ENCODE measurements at places on chromosomes 16 and 17. TPM values are rescaled to one million over a fixed set of nuclear protein-coding genes. Genes with fewer than 3 reads are reported as not detected.

- no peaks in the 10 kb centered on the region for H3K4me1 ChIP-seq
- no peak overlapping the region for H3K27ac ChIP-seq
- H3K4me3 ChIP-seq, result no peak overlapping the region
- peaks cover 7% of the 10 kb centered on the region for H3K27me3 ChIP-seq
- no peak for DNase-seq
- H3K36me3 ChIP-seq, result no peaks in the 10 kb centered on the region
Measured at GRCh38 chr16:55044201-55044975, 113.7 kb downstream of the IRX5 start.

KRT25 gene
- not detected for total RNA-seq

DNA sequence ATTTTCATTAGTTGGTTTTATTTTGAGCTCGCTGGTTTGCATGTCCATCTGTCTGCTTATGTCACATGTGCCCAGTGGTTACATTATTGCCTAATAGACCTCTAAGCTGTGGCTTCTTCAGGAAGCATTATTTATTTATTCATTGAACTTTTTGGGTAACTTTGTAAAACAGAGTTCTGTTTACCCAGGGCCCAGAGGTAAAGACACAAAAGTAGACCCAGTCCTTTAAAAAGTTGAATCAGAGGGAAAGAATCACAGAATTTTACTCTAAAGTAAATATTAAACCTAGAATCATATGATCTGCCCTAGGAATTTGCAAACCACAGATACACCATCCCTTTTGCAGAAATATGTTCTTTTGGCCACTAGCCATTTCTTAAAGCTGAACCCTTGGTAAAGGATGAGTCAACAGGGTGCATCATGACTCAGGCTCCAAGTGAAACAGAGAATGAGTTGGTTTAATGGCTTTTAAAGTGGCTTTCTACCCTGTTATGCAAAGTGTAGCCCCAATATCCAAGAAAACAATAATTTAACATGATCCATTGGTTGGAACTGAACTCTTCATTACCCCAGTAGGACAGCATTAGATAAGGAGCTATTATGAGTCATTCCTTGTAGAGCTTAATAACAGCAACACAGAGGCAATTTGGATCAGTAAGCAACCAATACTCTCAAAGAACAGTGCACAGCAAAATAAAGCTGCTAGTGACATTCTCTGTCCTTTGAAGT is 236.3 kb downstream of the KCNJ2 start:
- peaks cover 10% of the 10 kb centered on the region for H3K4me1 ChIP-seq
- peak; percentile 78 for DNase-seq
- no peak overlapping the region for H3K4me3 ChIP-seq
- H3K27ac ChIP-seq, result no peak overlapping the region
- peaks cover 1% of the 10 kb centered on the region for H3K27me3 ChIP-seq

DNA sequence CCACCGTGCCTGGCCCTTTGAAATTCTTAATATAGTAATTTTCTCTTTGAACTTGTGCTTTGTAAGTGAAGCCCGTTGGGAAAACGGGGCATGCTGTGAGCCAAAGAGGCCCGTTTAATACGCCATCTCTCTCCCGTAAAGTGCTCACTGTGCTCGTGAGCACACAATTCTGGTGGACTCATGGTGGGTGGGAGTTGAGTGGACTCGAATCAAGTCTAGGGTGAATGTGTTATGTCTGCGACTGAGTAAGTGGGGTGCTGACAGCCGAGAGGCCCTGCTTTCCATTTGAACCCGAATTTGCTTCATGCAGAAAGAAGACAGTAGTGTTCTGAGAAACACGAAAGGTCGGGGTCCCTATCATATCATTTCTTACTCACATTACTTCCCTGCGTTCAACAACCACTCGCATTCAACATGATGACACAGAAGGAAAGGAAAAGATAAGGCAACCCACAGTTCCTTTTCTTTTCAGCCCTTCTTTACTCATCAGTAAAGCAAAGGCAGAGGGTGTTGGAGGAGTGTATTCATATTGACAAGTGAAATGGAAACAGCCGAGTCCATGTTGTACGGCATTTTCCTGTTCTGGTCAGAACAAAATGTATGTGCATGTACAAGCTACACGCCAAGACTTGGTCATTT is 4.8 kb upstream of the ATP2A3 start:
- H3K27ac ChIP-seq, result no peak overlapping the region
- peaks cover 10% of the 10 kb centered on the region for H3K4me1 ChIP-seq
- H3K27me3 ChIP-seq, result peaks cover 26% of the 10 kb centered on the region
- H3K4me3 ChIP-seq, result no peak overlapping the region
- DNase-seq, result no peak
- no peaks in the 10 kb centered on the region for H3K36me3 ChIP-seq

MYH8 gene
- not detected for total RNA-seq

NPIPA5 gene
- total RNA-seq, result 0.48 TPM

- H3K27me3 ChIP-seq, result peaks cover 9% of the 10 kb centered on the region
- H3K36me3 ChIP-seq, result no peaks in the 10 kb centered on the region
- H3K4me3 ChIP-seq, result no peak overlapping the region
- H3K4me1 ChIP-seq, result no peaks in the 10 kb centered on the region
Measured at GRCh38 chr17:55225237-55225636, 39.5 kb upstream of the HLF start.

NOXO1 gene
- total RNA-seq, result 0.28 TPM

All from HFFc6 (cell line).